ENCODE measurements at places on chromosomes 4 and X.

- DNase-seq, result no peak
Measured at GRCh38 chrX:23803931-23804381, 21.0 kb downstream of the SAT1 start.

DNA sequence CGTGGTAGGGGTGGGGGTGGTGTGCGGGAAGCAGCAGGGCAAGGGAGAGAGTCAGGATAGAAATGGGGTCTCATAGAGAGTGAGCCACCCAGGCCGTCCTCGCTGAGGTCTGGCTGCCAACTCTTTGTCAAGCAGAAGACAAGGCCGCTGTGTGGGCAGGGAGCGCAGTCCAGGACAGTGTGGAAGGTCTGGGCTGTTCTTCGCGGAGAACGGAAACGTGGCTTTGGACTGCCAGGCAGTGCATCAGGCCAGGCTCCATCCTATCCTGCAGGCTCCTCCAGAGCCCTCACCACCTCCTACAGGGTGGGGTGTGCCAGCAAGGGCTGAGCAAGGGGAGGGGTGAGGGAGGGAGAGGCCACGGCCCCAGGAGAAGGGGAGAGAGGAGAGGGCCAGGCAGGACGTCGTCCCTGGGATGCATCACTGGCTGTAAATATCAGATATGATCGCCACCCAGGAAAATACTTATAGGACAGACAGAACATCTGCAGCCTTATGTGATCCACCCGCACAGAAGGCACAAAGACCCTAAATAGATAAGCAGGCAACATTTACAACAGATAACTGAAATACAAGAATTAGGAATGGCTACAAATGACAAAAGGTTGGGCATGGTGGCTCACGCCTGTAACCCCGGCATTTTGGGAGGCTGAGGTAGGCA is 85.3 kb downstream of the ABLIM2 start:
- DNase-seq, result no peak

GRCh38 chr4:94536649-94537469 is 85.1 kb downstream of the PDLIM5 start:
- no peak for DNase-seq

GRCh38 chr4:141275834-141276233 is 55.1 kb downstream of the ZNF330 start:
- DNase-seq, result no peak

All from GM12891 (cell line).